Stimulated activated CD8-positive, alpha-beta memory T cell treated with anti-CD3 and anti-CD28 coated beads, Interleukin-15, amount 100 ng/mL, for 48 hours (primary cell): ENCODE measurements at places on chromosomes 1 and 21.

GRCh38 chr1:17654519-17654918, 100.6 kb upstream of the ACTL8 start:
- no peak for DNase-seq

DNA sequence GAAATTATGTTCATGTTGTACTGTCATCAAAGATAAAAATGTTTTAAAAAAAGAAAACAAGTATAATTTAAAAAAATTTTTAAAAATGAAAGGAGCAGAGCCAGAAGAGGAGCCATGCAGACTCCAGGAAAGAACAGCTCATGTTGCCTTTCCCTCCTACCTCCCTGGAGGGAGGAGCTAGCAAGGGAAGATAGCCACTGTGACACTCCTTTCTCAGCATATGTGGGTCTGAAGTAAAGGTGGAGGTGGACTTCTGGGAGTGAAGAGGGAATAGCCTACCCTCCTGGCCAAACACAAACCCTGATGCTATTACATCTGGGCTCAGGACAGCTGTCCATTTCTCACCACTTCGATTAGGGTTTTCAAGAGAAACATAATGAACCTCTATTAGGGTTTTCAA, 54.2 kb downstream of the SLC2A1 start:
- DNase-seq, result no peak

- DNase-seq, result no peak
These were observed 90.6 kb downstream of the SGIP1 start for GRCh38 chr1:66624412-66625060.

DNA sequence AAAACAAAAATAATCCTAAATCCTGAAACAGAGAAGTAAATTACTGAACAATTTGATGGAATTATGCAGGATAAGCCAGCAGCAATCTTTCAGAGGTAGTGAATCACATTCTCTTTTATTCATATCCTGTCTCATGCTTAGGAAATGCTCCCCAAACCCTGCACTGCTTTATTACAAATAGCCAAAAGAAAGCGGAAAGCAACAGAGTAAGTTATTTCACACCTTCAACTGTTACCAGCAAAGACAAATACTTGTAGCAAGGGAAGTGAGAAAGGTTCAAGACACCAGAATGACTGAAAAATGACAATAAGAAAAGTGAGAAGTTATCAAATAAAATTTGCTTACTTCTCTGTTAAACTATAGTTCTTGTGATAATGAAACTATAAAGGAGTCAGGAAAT, 6.2 kb downstream of the ZRANB2 start:
- DNase-seq, result no peak

GRCh38 chr1:6373961-6374720, 19.4 kb downstream of the ACOT7 start:
- DNase-seq, result no peak

DNA sequence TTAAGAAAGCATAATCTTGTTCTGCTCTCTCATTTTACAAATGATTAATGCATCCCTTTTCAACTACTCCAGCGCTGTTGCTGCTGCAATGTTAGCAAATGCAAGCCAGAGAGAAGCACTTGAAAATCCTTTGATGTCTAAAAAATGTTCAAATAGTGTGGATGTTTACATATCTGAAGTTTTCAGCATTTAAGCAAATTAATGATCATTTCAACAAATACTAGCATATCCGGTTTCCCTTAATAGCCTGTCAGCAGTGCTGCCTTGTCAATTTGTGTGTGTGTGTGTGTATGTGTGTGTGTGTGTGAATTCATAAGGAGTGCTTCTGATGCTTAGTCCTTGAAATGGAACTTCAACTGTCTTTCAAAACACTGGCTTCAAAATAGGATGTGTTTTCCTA, 48.1 kb upstream of the WNT2B start:
- no peak for DNase-seq

GRCh38 chr1:32208469-32208868, 420 bp upstream of the DCDC2B start:
- no peak for DNase-seq

- no peak for DNase-seq
These were observed 9.4 kb upstream of the LMNA start for GRCh38 chr1:156104861-156105832.

DNA sequence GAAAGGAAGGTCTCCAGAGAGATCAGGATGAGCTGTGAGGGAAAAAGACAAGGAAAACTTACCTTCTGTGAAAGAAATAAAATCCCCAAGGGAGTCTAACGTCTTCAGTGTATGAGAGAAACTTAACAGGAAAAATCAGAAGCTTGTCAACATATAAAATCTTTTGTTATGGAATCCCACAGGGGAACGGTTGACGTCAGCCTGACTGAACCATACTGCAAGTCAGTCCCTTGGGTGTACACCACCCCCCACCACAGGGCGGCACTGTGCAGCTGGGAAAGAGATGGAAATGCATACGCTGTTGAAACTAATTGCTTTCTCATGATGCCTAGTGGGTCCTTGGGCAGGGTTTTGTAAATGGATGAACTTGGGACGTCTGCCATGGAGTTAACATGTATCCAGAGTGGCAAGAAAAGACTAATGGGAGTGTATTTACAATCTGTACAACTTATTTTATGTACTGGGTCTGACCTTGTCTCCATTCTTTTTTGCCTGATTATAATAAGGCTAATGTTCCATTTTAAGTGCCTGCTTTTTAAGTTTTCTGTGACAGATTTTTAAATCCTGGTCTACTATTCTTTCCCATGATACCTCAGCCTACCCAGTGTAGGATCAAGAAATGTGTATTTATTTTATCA, 22.7 kb downstream of the UTP25 start:
- DNase-seq, result peak; percentile 22

GRCh38 chr1:23102289-23102688, 66.4 kb downstream of the LUZP1 start:
- no peak for DNase-seq

- no peak for DNase-seq
These were observed 72.6 kb upstream of the CSF1 start for GRCh38 chr1:109837852-109838570.

DNA sequence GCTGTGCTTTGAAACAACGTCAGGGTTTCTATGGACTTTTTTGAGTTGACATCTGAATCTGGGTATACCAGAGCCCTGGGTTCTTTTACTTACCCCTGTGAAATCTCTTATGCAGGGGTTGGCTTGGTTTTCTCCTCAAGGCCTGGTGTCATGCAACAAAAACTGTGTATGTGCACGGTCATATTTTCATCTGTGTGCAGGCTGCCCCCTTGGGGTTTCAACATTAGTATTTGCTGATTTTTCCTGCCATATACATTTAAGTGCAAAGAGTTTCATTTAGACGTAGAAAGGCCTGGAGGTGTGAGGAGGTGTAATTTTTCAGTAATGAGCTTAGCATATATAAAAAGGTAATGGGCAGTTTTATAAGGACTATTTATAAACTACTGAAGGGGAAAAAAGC, 22.0 kb upstream of the ZBTB18 start:
- no peak for DNase-seq

DNA sequence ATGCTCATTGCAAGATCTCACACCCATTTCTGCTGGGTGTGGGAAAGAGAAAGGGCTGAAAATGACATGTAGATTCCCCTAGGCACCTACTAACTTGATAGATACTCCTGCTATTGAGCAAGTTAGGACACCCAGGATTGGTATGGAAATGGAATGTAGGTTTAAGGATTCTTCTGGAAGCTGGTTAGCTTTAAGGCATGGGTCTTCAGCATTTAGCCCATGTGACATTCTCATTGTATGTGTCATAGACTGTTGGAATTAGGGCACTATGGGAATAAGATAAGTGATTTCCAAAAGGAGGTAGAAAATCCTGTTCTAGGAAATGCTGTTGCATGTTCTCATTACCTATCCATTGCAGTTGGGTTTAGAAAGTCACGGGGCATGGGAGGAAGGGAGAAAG, 76.2 kb downstream of the DISC1 start:
- DNase-seq, result no peak

DNA sequence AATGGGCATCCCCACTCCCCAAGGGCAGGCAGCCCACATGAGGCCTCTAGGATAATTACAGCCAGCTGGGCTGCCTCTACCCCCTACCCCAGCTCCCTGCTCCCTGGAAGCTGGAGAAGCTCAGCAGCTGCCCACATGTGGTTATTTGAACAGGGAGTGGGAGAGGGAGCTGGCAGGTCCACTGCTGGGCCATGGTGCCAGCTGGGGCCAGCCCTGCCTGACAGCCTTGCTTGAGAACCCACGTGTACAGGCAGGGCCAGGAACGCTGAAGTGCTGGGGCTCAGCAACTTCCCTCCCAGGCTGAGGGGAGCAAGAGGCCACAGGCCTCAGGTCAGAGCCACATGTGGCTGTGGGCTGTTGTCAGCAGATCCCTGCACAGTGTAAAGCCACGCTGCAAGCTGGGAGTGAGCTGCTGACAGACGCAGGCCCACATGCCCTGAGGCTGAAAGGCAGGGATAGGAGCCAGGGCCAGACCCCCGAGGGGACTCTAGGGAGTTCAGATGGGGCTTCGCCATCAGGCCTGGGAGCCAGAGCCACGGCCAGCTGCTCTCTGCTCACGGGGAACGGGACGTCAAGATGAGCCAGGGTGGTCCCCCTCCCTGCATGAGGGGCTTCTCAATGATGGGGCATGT, 129.0 kb downstream of the SYF2 start:
- DNase-seq, result no peak

GRCh38 chr1:108889706-108890384, 13.1 kb downstream of the GPSM2 start:
- no peak for DNase-seq

- no peak for DNase-seq
These were observed 8.9 kb upstream of the PCBP3 start for GRCh38 chr21:45634511-45635183.

GRCh38 chr1:191929383-191929782, 228.9 kb upstream of the RGS18 start:
- DNase-seq, result no peak

DNA sequence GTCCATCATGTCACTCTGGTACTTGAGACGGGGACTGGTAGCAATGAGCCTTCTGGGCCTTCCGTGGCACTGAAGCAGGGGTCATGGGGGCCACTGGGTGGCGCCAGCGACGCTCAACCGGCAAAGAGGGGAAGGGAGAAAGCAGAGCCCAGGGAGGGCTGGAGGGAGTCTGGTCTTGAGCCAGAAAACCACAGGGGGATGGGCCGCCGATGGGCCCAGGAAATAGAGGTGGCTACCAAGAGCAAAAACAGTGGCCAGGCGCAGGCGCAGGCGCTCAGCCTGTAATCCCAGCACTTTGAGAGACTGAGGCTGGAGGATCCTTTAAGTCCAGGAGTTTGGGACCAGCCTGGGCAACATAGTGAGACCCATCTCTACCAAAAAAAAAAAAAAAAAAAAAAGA, 21.8 kb downstream of the EXOC8 start:
- DNase-seq, result peak; percentile 18

- DNase-seq, result no peak
These were observed 1195.6 kb upstream of the ADGRL4 start for GRCh38 chr1:80202118-80202517.
